ENCODE measurements at places on chromosomes 5 and 9.

GRCh38 chr5:151741678-151742423, 16.6 kb downstream of the ATOX1 start:
- DNase-seq = no peak

GRCh38 chr9:110125207-110125751, 82.7 kb downstream of the C9orf152 start:
- DNase-seq = peak; percentile 87

DNA sequence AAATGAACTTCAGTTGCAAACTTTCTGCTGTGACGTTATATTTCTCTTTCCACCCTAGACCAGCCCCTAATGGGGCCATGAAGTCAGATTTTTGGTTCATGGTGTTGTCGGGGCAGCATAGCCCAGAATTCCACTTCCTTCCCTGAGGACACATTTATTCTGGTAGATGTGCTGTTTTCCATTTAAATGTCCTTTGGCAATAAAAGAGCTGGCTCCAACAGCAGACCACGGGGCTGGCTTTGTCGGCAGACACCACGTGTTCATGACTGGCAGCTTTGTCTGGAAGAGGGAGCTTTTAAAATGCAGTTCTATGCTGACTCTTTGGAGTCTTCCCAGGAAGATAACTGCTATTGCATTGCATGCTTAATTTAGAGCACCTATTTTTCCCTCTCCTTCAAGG, 17.6 kb upstream of the LCP2 start:
- DNase-seq = no peak

DNA sequence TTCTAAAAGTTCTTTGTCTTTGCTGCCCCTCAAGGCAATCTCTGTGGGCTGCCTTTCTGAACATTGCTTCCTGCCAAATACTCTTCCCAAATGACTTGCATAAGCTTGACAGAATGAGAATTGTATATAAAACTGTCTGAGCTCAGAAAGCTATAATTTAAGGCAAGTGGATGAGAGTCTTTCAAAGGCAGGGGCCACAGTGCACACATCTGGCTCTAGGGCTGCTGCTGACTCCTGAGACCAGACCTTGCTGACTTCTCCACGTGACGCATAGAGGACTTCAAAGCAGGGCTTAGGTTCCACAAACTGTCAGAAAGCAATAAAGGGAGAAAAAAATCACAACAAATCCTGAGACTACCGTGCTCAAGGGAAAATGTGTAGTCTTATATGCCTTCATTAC, 79.4 kb upstream of the DIRAS2 start:
- no peak for DNase-seq

Measured in neuronal stem cell (in vitro differentiated cells).